ENCODE measurements at places on chromosomes 12 and 14. TPM values are rescaled to one million over a fixed set of nuclear protein-coding genes. Genes with fewer than 3 reads are reported as not detected.

Gene C12orf50
- 0.07 TPM for polyA plus RNA-seq

Gene RIMBP2
- polyA plus RNA-seq = not detected

Gene PMCH
- not detected for polyA plus RNA-seq

Gene FOXN4
- polyA plus RNA-seq = not detected

Gene BICDL1
- 15.6 TPM for polyA plus RNA-seq

Gene THAP2
- 9.5 TPM for polyA plus RNA-seq

Gene GARIN6
- polyA plus RNA-seq = not detected

Gene HOTAIR
- not detected for polyA plus RNA-seq

Gene STAC3
- 4.9 TPM for polyA plus RNA-seq

Gene P2RX2
- not detected for polyA plus RNA-seq

Gene OR11H7
- polyA plus RNA-seq = not detected

Gene RILPL2
- polyA plus RNA-seq = 4.0 TPM

Gene HNF1A
- not detected for polyA plus RNA-seq

Gene C14orf39
- not detected for polyA plus RNA-seq
